ENCODE measurements at places on chromosomes 13 and 19.

- no peak for DNase-seq
Observed at GRCh38 chr13:87497426-87497825, 173.7 kb upstream of the SLITRK5 start.

DNA sequence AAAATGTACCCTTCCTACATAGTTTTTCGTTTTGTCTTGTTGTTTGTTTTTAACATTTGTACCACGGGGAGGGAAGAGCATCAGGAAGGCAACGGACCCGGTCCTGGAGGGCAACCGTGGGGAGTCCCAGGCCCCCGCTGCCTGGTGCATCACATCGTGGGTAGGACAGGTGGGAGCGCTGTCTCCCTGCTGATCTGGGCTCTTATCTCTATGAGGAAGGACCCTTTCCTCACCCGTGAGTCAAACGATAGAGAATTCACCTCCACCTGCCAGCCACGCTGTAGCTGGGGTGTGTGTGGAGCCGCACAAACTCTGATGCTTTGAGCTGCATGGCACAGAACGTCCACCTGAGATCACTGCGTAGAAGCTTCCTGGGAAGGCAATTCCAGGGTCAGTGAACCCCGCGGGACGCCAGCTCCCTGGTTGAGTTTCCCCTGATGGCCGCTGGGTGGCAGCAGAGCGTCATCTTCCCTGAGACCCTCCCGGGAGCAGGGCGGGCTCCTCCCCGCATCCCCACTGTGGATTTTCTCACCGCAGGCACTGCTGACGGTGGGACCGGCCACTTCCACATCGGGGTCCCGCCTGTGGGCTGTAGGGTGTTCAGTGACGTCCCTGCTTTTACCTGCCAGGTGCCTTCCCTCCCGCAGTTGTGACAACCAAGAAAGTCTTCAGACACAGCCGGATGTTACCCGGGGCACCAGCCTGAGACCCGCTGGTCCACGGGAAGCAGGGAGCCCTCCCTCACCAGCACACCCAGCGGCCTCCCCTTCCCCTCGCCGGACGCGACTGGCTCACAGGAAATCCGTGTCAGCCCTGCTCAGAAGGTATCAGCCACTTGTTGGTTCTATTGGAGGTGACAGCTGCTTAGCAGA lies 54.7 kb downstream of the ZNF787 start:
- DNase-seq = peak; percentile 84

DNA sequence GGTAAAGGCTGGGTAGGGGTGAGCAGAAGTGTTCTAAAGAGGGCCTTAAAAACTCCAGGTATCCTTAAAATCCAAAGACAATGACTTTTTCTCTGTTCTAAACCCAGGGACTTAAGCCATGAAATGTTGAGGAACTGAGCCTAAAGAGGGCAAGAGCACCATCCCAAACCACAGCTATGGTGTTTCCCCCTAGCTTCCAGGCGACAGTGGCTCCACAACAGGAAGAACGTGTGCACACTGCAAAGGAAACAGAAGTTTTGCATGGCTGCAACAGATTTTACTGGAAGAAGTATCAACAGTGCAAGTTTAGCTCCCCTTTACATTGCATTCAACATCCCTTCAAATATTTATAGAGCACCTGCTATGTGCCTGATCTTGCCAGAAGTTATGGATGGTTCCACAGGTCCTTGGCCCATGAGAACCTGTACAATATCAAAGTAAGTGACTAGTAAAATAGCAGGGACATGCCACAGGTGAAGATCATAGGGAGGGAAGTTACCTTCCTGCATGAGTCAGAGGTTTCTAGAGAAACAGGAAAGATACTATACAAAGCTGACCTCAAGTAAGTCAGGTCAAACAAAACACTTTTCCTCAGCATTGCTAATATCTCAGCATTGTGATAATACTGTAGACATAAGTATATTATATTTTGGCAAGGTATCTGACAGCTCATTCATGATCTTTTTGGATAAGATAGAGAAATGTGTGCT lies 8.4 kb upstream of the KCTD12 start:
- DNase-seq = no peak

DNA sequence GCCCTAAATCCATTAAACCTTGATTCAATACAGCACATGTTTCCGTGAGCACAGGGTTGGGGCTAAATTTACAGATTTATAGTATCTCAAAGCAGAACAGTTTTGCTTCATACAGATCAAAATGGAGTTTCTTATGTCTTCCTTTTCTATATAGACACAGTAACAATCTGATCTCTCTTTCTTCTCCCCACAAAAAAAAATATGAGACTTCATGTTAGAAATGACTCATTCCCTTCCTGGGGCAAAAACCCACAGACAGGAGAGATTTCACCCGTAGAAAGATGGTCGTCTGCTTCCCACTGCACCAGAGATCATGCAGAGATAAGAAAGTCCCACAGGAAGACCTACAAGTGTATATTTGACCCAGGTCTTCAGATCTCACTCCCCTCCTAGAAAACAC lies 7.7 kb upstream of the ZNF611 start:
- DNase-seq = no peak

DNA sequence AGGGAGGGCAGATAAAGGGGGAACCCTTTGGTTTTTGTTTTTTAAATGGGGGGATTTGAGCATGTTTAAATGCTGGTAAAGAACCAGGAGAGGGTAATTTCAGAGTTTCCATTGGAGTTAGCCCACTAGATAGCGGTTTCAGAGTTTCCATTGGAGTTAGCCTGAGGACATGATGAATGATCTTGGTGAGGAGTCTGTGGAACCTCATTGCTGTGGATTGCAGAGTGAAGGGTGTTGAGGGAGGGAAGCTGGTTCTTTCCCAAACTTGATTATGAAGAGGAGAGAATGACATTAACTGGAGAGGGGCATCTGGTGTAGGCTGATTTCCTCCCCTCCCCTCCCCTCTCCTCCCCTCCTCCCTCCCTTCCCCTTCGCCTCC lies 5.0 kb downstream of the WASF3 start:
- DNase-seq = no peak

DNA sequence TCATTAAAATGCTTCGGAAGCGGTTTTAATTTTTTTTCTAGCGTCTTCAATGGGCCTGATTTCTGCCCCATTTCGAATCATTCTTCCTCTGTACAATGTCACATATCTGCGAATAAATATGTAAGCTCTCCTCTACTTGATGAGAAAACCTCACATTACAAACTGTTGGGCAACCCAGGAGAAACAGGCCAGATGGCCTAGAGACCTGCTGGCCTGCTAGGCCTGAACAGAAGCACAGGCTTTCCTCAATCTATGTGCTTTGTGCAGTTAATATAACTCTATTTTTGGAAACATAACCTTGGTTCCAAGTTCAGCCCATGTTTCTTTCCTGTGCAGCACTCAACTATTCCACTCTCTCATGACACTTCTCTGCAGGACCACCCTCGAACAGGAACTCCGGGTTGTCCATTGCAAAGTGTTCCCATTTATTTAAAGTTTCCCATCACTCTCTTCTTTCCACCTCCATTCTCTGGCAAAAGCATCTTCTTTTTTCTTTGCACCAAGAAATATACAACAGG lies 42.0 kb downstream of the DCLK1 start:
- DNase-seq = no peak

GRCh38 chr19:2058570-2059421 lies 7.8 kb upstream of the MKNK2 start:
- no peak for DNase-seq

- DNase-seq = no peak
Observed at GRCh38 chr13:41182231-41182630, 12.1 kb downstream of the KBTBD7 start.

- DNase-seq = no peak
Observed at GRCh38 chr19:18441804-18442788, 4.2 kb upstream of the ISYNA1 start.

- no peak for DNase-seq
Observed at GRCh38 chr13:100836711-100837110, 162.1 kb upstream of the TMTC4 start.

DNA sequence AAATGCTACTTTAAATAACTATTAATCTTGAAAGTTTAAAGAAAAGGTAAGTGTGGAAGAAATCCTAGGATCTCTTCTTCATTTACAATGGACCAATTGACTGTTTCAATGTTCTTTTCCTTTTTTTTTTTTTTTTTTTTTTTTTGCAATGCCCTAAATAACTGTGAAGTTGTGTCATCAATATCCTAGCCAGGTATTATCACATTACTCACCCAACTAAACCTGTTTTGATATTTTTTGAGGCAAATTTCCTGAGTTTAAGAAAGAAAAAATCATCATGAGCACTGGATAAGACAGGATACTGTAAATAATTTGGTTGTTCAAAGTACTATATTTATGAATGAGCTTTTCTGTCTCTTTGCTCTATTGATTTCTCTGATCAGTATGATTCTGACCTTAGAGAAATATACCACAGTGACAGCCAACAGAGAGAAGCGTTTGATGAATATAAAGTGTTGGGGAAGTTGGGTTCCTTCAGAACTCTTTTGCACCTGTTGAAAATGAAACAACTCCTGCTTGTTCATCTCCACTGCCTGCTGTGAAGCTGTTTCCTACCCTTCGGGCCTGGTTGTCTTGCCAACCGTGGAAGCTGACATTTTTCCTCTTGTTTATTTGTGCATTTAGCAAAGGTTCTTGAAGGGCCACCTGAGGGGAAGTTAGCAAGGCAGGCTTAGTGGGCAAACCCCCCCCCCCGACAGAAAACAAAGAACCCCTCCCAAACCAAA lies 1220.5 kb upstream of the SLC10A2 start:
- no peak for DNase-seq

DNA sequence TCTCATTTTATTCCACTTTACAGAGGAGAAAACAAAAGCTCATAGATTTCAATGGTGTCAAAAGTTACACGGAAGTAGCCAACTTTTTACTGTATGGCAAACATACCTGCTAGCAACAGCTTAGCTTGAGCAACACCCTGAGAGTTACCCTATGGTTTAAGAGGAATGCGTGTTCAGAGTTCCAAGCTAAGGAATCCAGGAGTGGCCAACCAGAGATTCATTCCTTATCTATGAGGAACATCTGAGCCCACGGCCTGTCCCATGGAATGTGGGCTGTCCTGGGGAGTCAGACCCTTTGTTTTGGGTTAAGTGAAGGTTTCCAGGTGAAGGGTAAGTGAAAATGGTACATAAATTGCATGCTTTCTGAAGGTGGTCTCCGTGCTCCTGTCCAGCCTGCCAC lies 67.5 kb downstream of the STARD13 start:
- no peak for DNase-seq

DNA sequence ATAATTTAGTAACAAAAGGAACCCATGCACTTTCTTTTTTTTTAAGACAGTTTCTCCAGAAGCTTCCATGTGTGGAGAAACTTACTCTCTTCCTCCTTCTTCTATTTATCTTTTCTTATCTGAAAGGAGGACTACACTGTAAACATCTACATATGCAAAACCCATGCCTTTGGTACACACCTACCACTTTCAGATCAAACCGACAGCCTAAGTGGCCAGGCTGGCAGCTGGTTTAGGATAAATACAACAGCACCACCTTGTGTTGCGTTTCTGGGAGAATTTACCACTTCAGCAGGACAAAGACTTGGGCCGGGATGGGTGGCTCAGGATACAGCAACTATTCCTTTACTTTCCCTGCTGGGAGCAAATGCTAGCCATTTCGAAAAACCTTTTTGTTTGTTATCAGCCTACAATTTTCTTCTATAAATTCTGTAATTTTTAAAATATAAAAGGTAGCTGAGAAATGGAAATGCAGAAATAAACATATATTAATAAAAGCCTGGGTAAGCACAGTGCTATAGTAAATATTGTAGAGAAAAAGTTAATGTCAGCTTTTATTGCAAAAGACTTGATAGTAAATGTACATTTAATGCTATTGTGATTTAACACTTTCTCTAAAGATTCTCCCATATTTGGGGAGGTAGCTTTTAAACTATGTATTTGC lies 94.0 kb upstream of the RFC3 start:
- DNase-seq = peak; percentile 61

DNA sequence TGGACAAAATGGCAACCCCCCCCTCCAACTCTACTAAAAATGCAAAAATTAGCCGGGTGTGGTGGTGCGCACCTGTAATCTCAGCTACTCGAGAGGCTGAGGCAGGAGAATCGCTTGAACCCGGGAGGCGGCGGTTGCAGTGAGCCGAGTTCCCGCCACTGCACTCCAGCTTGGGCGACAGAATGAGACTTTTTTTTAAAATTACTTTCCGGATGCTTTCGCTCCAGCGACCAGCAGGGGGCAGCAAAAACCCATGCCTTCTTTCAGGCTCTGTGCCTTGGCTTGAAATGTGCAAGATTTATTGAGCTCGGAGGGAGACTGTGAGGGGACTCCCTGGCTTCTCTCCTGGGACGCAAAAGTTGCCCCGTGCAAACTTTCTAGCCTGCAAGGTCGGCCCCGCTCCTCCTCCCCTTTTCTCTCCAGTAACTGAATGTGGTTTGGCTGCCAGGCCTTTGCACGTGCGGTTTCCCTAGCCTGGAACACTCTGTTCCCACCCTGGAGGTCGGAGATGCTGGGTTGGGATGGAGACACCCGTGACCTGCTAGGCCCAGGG lies 61.4 kb upstream of the NFIC start:
- peak; percentile 90 for DNase-seq

DNA sequence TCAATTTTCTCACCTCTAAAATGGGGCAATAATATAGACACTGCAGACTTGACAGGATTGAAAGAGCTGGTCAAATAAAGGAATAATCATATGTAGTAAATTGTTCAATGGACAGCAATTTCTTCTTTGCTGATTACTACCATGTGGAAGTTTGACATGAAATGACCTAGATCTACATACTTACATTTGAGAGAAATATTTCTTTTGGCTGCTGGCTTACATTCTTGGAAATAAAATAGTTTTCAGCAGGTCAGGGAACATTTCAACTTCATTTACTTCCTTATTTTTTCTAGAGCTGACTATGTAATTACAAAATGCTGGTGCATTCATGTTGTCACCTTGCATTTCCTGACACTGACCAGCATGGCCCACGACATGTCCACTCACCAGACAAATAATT lies 294.6 kb upstream of the MIR17HG start:
- no peak for DNase-seq

DNA sequence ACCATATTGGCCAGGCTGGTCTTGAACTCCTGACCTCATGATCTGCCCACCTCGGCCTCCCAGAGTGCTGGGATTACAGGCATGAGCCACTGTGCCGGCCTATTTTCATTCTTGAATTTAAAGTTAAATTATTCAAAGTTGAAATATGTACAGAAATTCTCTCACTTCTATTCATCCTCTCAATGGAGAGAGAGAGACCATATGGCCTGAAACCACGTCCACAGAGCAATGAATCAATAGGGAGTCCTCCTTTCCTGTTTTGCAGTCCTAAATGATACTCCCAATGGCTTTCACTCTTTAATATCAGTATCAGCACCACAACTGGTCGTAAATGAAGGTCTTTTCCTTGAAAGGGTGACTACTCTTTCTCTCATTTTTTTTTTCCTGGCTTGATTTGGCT lies 30.5 kb upstream of the KCTD4 start:
- DNase-seq = no peak

Measured in nephron progenitor cell (in vitro differentiated cells).